Femur (tissue), 1 donor: ENCODE measurements at places on chromosomes 12 and 14.

- peak; percentile 36 for DNase-seq
Measured at GRCh38 chr14:98685725-98686124, 586.3 kb downstream of the BCL11B start.

DNA sequence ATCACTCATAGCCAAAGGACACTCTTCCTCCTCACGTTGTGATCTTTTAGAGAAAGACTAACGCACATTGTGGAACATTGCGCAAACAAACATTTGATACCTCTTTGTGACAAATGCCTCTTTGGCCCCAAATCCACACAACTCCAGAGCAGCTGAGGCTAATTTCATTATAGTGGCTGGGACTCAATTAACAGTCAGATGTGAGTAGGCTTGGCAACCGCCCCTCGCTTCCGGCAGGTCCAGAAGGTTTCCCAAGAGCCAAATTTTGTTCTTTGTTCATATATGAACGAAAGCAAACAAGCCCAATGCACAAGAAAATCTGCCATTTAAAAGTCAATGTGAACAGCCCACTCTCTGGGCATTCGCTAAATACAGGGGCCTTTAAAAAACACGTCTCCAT lies 273.9 kb downstream of the GLT1D1 start:
- DNase-seq: no peak

- DNase-seq: no peak
Measured at GRCh38 chr14:43803076-43803689, 703.9 kb downstream of the FSCB start.

GRCh38 chr12:78684419-78684818 lies 180.2 kb upstream of the SYT1 start:
- DNase-seq: no peak

GRCh38 chr12:126708492-126708896 lies 1558.5 kb upstream of the TMEM132C start:
- DNase-seq: peak; percentile 32

DNA sequence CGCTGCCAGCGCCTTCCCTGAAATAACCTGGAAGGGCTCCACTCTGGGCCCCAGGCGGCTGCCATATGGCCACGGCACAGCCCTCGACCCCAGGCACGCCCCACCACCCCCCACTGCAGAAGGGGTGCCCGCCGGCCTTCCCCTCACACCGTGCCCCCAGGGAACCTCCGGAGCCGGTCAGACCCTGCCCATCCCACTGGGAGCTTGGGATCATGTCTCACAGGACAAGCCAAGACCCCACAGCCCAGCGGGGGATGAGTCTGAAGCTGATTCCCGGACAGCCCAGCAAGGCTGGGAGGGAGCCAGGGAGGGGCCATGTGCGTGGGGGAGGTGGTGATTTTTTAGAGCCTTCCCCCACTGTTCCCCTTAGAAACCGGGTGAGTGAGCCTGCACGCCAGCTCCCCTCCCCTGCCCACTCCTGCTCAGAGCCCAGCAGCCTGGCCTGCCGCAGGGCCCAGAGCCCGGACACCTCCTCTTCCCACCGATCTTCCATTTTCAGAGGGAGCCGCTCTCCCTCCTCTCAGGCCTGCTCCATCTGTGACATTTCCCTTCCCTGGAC lies 1.4 kb downstream of the RIMBP2 start:
- peak; percentile 29 for DNase-seq

GRCh38 chr14:50813544-50813863 lies 17.5 kb downstream of the NIN start:
- no peak for DNase-seq
